AG10803 (cell line): ENCODE measurements at places on chromosomes 6 and 20.

DNA sequence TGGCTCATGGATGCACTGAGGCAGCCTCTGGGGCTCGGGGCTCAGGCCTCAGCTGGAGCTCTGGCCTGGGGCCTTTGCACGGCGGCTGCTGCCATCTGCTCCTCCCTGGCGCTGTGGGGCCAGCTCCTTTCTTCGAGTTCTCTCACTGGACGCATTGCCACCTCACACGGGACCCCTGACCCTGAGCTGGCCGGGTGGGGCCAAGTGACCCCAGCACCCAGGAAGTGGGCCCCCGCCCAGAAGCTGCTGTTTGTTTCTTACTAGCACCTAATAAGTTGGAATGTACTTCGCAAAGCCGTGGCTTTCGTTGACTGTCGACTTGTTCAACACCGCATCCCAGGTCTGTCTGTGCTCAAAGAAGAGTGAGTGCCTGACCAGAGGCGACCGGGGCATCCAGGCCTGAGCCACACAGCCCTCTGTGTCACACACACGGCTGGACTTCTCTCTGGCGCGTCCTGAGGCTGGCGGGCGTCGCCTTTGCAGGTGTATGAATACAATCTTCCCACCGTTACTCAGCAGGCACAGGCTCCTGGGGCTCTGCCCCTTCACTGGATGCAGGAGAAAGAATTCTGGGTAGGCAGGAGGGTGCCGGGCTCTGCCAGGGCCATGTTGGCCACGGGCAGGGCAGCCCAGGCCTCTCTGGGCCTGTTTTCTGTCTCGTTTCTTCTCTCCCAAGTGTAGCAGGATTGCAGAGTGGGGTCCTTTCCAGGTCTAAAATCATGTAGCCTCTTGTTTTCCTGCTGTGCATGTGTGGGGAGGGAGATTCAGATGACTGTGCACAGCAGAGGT, 112.9 kb downstream of the DLL1 start:
- DNase-seq, result no peak

GRCh38 chr20:41072190-41072863, 43.7 kb downstream of the TOP1 start:
- DNase-seq, result peak; percentile 82

- DNase-seq, result no peak
These were observed 301.7 kb downstream of the FOXA2 start for GRCh38 chr20:22282696-22283095.

DNA sequence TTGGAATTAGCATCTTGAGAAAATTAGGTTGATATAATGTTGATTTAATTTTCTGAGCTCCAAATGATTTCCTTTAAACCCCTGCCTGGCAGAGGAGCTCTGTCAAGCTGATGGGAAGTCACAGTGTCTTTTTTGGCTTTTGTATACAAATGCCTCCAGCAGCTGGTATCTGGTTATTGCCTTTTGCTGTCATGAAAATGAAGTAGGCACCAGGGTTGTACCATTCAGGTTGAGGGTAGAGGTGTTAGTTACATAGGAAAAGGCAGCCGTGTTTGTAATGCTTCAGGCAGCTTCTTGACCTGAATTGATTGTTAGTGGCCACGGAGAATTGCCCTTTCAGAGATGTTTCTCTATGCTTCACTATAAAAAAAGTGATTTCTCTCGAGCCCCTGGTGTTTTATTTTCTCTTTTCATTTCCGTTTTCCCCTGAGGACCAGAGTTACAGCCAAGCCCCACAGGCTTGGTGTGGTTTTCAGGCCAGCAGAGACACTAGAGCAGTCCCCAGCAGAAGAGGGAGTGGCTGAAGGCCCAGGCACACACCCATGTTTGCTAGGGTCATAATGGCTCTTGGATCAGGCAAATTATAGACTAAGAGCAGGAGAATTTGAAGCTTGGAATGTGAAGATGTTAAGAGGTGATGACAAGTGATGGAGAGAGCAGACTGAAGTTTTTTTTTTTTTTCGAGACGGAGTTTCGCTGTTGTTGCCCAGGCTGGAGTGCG, 21.6 kb downstream of the CMTR1 start:
- peak; percentile 52 for DNase-seq

- no peak for DNase-seq
These were observed 10.4 kb downstream of the DEFB129 start for GRCh38 chr20:237489-237888.

- no peak for DNase-seq
These were observed 5.2 kb upstream of the FOXO3 start for GRCh38 chr6:108555399-108556052.

- DNase-seq, result no peak
These were observed 2.1 kb upstream of the R3HDML start for GRCh38 chr20:44334709-44335108.

DNA sequence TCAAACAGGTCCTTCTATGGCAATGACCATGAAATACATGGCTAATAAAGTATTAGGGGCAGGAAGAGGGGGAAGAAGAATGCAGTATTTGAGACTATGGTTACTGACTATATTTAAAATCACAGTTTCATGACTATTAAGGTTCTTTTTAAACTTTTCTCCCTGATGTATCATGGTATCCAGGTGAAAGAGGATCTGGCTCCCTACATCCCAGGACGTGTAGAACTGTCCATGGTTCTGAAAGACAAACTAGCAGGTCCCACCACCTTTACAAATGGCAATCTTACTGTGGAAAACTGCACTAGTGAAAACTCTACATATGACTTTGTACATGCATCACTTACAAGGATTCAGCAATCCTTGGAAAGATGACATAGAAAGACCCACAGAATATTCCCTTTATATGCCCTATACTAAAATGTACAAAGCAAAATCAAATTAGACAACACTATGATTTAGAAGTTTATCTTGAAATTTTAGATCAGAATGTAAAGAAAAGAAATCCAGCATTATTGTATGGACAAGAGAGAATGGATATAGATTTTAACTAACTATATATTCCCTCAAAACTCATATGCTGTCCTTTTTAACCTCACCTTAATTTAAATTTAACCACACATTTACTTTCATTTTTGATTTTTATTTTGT, 33.5 kb downstream of the RPP21 start:
- DNase-seq, result no peak

- peak; percentile 79 for DNase-seq
These were observed 609.8 kb downstream of the RFPL4B start for GRCh38 chr6:112956696-112957535.
